ENCODE measurements at places on chromosomes 11 and 22. TPM values are rescaled to one million over a fixed set of nuclear protein-coding genes. Genes with fewer than 3 reads are reported as not detected.

DNA sequence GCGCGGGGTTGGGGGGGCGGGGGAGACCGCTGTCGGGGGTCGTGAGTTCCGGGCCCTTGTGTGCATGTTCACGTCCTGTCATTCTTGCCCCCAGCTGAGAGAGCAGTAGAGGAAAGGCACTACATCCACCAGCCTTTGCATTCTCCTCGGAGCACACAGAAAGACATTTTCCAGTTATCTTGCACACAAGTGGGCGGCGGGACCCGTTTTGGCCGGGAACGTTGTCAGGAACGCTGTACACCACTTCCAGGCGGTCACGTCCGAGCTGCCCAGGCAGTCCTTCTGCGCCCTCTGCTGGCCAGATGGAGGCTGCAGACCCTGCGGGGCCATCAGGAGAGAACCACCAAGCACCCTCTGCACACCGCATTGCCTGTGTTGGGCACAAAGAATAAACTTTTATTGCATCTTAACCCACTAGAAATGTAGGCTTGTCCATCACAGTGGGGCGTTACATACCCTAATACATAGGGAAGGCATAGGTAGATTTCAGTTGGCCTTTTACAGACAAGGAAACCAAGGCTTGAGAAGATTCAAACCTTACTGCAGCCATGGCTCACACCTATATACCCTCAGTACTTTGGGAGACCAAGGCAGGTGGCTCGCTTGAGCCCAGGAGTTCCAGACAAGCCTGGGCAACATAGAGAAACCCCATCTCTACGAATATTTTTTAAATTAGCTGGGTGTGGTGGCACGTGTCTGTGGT, 2.8 kb upstream of the CDKN1C start:
- no peak overlapping the region for H3K27ac ChIP-seq
- H3K4me3 ChIP-seq = no peak overlapping the region
- H3K4me1 ChIP-seq = 0 out of 2 replicates have a peak, but pooled peaks cover 6% of the 10 kb centered on the region

DNA sequence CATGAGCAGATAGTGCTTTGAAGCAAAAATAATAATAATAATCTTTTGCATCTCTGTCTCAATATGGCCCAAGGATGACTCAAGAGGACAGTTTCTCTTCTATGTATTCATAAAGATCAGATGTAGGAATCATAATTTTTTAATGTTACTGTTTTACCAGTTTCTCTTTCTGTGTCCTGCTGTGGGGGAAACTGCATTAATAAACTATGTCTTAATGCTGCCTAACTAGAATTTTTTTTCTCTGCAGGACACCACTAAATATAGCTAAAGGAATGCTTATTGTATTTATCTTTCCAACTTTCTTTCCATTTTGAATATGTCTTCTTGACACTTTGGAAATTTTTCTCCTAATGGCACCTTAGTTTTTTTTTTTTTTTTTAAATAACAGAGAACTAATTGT, 6.5 kb downstream of the FJX1 start:
- H3K4me3 ChIP-seq = no peak overlapping the region
- H3K27me3 ChIP-seq = no peaks in the 10 kb centered on the region
- H3K4me1 ChIP-seq = peaks cover 46% of the 10 kb centered on the region

- no peaks in the 10 kb centered on the region for H3K27me3 ChIP-seq
- H3K27ac ChIP-seq = no peak overlapping the region
- peak overlapping the region; percentile 72 for H3K4me3 ChIP-seq
- DNase-seq = no peak
- H3K4me1 ChIP-seq = peaks cover 51% of the 10 kb centered on the region
Observed at GRCh38 chr11:35619855-35620640, 1.8 kb downstream of the FJX1 start.

- H3K36me3 ChIP-seq = peaks cover 22% of the 10 kb centered on the region
- no peaks in the 10 kb centered on the region for H3K27me3 ChIP-seq
- peaks cover 30% of the 10 kb centered on the region for H3K4me1 ChIP-seq
- peak overlapping the region; percentile 96 for H3K4me3 ChIP-seq
- peak overlapping the region; percentile 91 for H3K27ac ChIP-seq
- peak; percentile 84 for DNase-seq
Observed at GRCh38 chr11:10305262-10305963, 540 bp downstream of the ADM start.

GRCh38 chr11:17233101-17233500, 25.3 kb upstream of the PIK3C2A start:
- H3K4me1 ChIP-seq = no peaks in the 10 kb centered on the region
- H3K27ac ChIP-seq = no peak overlapping the region
- H3K27me3 ChIP-seq = no peaks in the 10 kb centered on the region
- H3K4me3 ChIP-seq = no peak overlapping the region

TREH gene
- total RNA-seq = not detected

ARVCF gene
- total RNA-seq = 4.0 TPM

CD44 gene
- total RNA-seq = 506 TPM

All from GM23248 (cell line).